ENCODE measurements at places on chromosomes 4 and X.

DNA sequence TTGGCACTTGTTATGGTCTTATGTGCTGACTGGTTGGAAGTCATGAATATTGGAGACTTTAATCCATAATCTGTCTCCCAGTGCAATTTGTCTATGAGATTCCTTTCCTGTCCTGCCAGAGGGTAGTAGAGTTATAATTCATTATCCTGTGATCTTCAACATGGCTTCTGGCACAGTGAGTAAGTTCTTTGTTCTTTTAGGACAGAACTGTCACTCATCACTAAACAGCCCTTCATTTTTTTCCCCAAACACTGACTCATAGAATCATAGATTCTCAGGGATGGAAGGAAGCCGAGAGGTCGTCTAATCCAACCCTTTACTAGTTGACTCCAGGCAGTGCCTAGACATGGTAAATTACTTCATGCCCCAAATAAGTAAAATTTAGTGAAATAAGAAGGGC, 78.4 kb downstream of the LUZP4 start:
- DNase-seq: no peak

DNA sequence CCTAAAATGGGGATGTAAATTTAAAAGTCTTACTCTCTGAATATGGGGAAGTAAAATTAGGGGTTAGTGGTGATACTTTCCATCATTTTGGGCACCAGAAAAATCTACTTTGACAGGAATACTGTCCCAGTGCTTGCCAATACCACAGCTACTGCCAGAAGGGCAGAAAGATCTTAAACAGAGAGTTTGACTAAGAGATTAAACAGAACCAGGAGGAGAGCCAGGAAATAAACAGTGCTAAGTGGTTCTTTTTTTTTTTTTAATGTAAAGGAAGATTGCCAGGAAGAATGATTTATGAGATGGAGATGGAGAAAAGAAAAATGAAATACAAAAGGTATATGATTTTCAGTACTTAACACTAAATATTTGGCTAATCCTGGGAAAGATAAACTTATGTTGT, 126.8 kb downstream of the RTL3 start:
- no peak for DNase-seq

GRCh38 chr4:80447493-80447892, 112.0 kb downstream of the CFAP299 start:
- no peak for DNase-seq

DNA sequence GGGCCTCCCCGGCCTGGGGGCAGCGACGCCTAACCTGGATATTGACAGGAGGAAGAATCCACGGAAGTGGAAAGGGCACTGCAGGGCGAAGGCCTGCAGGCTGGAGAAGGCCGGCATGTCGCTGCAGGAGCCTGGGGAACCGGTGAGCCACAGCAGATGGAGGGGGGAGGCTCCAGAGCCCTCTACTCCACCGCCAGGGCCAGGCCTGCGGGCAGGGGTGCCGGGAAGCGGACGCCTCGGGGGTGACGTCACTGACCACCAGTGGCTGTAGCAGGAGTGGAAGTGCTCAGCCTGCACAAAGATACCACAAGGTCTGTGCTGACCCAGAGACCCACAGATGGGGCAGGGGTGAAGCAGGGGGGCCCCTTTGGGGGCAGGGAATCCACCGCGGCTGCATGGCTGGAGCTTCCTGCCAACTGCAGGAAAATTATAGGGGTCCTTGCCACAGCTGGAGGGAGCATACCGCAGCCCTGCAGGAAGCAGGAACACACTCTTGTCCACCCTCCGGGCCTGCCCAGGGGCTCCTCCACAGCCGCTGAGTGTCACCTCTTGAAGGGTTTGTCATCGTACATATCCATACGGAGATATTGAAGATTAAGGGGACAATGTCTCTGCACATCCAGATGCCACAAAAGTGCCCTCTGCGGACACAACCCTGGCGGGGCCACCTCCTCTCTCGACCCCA, 7.6 kb upstream of the HTRA3 start:
- DNase-seq: no peak

GRCh38 chrX:45324941-45325340, 124.3 kb upstream of the DIPK2B start:
- no peak for DNase-seq

DNA sequence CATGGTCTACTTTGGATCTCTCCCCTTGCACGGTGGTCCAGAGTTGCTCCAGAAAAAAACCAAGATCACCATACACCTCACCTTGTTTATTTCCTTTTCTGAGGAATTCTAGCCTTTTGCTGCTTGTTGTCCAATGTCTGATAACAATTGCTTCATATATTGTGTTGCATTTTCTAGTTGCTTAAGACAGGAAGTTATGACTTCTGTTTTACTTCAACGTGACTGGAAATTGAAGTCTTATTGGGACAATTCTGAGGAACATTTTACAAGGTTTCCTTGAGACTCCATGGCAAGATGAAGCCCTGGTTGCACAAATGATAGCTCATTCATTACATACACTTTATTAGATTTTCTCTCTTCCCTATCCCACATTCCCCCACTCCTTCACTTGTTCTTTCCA, 5.2 kb downstream of the CXCL1 start:
- DNase-seq: no peak

- DNase-seq: no peak
Measured at GRCh38 chrX:9033586-9033985, 341 bp downstream of the FAM9B start.

DNA sequence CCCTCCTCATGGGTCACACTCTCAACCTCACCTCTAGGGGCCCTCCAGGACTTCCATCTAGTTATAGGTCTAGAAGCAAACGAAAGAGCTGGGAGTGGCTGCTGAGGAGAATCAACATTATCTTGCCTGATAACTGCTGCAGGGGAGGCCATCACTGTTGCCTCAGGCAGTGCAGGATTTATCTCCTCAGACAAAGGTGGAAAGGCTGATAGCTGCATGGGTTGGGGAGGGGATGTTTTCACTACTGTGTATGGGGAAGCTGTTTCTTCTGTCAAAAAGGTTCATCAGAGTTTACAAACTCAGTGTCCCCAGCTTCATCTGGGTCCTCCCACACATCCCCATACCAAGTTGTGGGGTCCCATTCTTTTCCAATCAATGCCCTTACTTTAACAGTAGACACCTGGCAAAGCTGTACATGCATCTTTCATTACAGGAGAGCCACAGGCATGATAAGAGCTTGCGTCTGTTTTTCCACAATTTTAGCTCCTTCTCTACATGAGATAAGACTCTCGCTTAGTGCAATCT, 17.6 kb upstream of the PRDM8 start:
- no peak for DNase-seq
